Epithelial cell of prostate (primary cell): ENCODE measurements at places on chromosomes 11 and 22.

DNA sequence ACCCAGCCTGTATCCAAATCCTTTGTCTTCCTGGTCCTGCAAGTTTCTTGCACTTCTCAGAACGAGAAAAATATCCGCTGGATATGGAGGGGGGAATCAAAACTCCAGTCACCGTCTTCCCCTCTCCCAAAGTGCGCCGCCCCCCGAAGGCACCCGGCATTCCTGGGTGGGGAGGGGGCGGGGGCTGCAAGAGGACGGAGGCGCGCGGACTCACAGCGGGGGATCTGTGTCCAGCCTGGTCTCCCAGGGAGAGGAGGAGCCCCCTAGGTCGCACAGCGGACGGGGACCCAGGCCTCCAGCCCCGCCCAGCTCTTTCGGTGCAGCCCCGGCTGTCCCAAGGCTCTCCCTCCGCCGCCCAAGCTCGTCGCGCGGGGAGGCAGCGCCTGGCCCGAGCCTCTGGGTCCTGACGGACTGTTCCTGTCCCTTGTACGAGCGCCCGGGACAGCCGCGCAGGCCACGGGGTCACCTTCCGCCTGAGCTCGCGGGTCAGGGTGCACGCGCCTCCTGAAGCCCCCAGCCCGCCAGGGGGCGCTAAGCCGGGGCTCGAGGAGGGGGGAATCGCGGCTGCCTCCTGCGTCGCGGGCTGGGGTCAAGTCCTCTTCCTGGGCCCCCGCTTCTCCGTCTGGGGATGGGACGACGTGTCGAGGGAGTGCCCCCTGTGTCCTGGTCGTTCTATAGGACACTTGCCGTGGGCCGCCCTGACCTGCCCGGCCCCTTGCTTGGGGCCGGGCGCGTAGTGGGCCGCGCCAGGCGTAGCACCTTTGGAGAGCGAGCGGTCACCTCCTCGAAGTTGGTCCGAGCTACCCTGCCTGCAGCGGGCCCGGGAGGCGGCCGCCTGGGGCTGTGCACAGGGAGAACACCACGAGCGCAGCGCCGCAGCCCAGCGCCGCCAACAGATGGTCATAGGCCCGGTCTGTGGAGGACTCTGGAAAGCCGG, 2.4 kb upstream of the WNT11 start:
- no peak for DNase-seq

DNA sequence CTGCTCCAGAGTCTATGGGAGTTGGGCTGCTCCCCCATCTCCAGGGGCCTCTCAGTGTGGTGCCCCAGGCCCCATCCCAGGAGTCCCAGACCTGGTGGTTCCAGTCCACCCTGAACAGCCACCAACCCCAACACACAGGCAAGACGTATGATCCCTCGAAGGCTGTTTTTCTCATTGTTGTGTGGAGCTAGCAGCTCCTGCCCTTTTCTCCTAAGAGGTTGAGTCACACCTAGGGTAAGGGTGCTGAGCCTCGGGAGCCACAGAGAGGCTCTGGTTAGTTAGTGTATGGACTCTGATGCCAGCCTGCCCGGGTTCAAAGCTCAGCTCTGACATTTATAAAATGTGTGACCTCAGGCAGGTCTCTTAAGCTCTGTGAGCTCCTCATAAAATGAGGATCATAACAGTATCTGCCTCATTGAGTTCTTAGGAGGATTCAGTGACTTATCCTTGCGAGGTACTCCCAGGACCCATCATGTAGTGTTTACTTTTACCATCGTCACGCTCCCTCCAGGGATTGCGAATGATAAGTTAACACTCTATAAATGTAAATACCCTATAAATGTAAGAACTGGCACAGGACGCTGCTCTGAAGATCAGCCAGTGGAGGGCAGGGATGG, 47.2 kb downstream of the FBLN1 start:
- no peak for DNase-seq

GRCh38 chr11:68498903-68499883, 38.6 kb downstream of the PPP6R3 start:
- no peak for DNase-seq

- no peak for DNase-seq
Observed at GRCh38 chr11:117502779-117503100, 175.1 kb downstream of the CEP164 start.

GRCh38 chr22:26534874-26535602, 22.8 kb upstream of the TFIP11 start:
- DNase-seq = no peak

DNA sequence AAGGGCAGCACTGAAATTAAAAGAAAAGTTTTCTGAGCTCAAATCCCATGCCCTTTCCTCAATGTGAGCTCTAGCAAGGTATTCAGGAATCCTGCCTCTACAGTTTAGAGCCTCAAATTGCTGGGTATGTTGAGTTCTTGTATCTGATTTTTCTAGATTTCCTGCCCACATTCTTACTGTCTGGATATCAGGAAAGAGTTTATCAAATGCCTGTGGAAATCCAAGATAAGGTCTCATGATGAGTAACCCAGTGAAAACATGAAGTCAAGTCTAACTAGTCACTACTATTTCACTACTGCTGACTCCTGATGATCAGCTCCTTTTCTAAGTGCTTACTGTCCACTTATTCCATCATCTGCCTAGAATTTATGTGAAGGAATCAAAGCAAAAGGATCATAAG, 29.8 kb downstream of the LIMK2 start:
- no peak for DNase-seq

- DNase-seq = no peak
Observed at GRCh38 chr11:25943777-25944661, 387.9 kb upstream of the ANO3 start.

DNA sequence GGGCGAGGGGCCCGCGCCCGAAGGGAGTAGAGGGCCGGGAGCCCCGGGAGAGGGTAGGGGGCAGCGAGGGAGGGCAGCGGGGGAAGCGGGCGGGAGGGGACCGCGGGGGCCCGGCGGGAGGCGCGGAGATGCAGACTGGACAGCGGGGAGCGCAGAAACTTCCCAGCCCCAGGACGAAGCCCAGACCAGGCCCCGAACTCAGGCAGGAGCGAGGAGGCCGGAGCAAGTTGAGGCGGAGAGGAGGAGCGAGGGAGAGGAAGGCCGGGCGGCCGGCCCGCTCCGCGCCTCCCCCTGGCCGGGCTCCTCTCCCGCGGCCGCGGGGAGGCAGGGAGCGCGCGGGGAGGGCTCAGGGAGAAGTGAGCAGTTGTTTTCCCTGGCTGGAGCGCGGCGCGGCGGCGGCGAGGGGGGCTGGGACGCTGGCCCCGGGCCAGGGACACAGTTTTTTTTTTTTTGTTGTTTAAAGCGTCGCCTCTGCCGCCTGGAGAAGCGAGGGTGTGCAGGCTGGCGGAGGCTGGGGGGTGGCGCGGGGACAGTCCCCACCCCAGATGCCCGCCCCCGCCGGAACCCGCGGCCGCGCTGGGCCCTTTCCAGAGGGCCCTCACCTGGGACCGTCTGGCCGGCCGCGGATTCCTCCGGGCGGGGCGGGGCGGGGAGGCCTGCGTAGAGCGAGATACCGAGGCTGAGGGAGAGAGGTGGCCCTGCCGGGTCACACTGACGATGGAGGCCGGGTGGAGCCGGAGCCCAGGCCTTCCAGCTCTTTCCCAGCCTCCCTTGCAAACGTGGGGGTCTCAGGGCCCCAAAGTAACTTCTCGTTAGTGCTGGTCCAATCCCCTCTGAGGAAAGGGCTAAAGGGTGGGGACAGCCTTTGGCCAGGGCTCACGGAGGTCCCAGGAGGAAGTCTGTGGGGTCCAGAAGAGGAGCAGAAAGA, at the start of gene LTBP3:
Gene LTBP3, minus strand, starts transcription at position 358 of the 928 bp plus-strand sequence. CDS start 400 bp downstream, outside the sequence.
- DNase-seq = no peak

GRCh38 chr11:27187848-27188621, 147.4 kb downstream of the BBOX1 start:
- DNase-seq = no peak

GRCh38 chr22:33757041-33757801, 163.1 kb downstream of the LARGE1 start:
- no peak for DNase-seq

GRCh38 chr11:24240496-24241175, 256.2 kb upstream of the LUZP2 start:
- DNase-seq = no peak

DNA sequence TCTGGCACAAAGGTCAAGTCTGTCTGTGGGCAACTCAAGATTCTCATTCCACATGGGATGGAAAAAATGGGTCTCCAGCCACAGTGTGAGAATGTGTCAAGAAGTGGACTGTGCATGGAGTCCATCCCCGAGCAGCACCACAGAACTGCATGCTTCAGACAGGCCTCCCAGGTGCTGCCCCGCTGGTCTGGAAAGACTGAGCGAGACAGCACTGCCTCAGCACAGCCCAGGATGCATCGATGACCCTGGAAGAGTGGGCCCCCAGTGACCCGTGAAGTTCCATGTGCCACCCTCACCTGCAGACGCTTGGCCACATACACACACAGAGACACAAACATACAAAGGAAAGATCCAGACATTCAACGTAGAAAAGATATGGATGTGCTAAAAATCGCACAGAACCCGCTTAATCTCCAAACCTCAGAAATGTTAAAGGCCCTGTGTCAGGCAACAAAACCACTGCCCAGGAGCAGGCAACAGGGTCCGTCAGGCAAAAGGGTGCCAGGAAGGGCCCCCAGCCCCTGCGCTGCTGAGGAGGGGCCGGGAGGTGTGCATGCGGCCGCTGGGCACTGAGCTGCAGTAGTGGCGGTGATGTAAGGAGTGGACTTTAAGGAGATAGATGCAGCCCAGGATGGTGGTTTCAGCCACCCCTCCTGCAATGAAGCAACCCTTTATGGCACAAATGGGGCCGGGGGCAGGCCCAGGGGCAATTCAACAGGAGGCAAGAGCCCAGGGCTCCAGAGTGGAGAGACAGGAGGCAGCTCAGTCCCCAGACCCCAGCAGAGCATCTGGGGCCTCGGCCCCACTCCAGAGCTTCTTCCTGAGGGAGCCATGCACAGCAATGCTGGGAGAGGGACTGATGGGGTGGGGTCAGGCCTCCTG, 84.7 kb downstream of the DGCR2 start:
- no peak for DNase-seq

GRCh38 chr22:43110444-43110926, at the start of gene BIK:
Gene BIK, plus strand, starts transcription at chr22:43110750. Its CDS starts 13,273 bp downstream, at chr22:43124023.
- DNase-seq = no peak

DNA sequence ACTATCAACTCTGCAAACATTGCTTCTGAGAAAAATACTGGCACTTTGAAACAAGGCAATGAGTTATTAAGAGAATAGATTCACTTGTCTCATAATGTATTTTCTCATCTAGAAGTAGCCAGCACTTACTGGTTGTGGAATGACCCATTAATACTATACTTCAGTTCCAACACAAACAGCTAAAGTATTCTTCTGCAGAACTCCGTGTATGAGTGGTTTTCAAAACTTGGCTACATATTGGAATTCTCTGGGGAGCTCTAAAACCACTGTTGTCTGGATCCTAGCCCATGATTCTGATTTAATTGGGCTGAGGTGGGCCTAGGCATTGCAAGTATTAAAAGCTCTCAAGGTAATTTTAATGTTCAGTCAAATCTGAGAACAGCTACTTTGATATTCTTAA, 1416.4 kb upstream of the RAG2 start:
- DNase-seq = no peak

- no peak for DNase-seq
Observed at GRCh38 chr22:44413211-44413610, 84.8 kb downstream of the RTL6 start.

DNA sequence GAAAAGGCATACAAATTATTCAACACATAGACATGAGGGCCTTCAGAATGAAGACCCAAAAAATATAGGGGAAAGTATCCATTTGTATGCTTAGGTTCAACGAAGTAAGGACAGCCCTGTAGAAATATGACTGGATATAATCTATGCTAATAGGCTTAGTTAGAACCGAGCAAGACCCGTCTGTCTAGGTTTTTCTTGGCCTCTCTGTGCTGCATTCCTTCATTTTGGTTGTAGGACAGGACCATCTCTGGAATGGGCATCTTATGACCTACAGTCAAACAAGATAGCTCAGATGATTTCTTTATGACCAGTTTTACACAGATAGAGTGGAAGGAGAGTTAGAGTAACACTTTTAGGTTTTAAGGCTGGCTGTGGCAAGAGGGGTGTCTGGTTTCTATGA, 5.6 kb upstream of the MS4A7 start:
- DNase-seq = no peak

DNA sequence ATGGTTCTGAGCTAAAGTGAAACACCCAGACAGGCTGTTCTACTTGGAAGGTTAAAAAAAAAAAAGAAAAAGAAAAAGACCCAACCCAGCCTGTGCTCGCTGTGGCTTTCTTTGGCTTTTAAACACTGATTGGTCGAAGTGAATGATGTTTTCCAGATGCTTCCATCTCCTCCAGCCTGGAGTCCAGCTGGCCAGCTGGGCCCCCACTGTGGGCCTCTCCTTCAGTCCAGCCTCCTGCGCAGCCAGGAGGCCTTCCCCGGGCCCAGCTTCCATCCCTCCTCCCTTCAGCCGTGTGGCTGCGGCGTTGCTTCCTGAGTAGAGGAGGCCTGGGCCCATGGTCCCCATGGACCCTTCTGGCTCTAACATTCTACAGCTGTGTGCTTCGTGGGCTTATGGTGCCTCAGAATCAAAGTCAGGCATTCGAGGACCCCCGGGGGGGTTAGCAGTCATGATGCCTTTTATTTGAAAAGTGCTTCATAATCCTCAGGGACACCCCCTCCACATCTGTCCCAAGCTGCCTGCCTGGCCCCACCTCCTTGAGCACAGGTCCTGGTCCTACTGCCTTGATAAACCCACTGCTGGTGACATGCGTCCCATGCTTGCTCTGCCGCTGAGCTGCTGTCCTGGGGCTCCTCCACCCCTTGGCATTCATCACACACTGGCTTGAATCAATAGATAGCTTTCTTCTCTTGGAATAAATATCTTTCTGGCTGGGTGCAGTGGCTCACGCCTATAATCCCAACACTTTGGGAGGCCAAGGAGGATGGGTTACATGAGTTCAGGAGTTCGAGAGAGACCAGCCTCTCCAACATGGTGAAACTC, 42.2 kb upstream of the FBLN1 start:
- DNase-seq = no peak

GRCh38 chr22:20011123-20011992, 5.3 kb downstream of the ARVCF start:
- no peak for DNase-seq

DNA sequence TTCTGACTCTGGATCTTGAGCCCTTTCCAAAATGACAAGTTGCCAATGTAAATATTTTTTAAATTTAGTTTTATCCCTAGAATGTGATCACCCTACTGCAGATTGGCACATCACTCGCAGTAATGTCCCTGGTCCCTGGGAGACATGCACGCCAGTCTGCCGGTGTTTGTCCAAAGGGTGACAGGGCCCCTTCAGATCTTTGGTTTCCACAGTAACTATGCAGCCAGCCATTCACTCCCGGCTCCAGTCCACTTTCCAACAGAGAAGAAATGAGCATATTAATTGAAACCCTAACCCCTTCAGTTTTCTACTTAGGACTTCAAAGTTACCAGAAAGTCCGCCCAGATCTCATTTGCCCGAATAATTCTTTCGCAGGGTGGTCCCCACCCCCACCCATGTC, 25.8 kb upstream of the RASSF10 start:
- DNase-seq = no peak
